ENCODE measurements at places on chromosomes 5 and 9.

GRCh38 chr5:67530609-67531255 is 334.1 kb upstream of the CD180 start:
- no peak for DNase-seq

GRCh38 chr5:41067714-41068568 is 3.2 kb downstream of the MROH2B start:
- DNase-seq = no peak

GRCh38 chr5:158725297-158725851 is 374.3 kb downstream of the EBF1 start:
- DNase-seq = no peak

DNA sequence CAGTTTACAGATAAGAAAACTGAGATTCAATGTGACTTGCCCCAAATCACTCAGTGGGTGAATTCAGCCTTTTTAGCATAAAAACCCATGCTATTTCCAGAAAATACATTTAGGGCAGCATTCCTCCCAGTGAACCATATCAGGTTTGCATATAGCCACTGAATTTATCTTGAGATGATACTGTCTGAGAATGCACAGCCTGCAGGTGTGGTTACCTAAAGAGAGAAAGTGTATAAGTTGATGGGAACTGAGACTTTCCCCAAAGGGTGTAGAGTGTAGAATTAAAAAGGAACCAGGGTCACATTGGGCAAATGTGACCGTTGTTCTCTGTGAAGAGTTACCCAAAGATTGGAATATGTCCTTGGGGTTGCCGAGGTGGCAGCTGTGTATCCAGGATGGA is 100.0 kb upstream of the PIK3R1 start:
- no peak for DNase-seq

DNA sequence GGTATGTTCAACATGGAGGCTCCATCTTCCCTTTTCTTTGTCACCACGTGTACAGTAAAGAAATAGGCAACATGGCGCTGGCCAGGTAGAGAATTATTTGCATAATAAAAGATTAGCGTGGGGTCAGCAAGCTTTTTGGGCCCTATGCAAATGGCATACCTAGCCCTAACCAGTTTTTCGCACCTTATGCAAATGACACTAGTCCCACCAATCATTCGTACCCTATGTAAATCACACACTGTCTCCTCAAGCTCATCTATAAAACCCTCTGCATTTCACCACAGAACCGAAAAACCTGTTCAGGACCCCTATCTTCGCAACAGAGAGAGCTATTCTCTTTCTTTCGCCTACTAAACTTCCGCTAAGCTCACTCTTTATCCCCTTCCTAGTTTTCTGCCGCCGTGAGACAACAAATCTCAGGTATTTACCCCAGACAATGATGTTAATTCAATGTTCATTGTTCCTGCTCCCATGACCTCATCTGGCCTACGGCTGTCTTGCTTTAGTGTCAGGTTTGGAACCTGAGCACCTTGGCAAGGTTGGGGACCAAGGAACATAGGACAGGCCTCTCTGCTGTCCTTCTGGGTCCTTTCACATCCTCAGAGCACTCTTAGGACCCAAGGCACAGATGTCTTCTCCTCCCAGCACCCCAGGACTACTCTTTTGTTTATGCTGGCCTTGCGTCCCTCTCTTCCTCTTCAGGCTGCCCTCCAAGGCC is 180.7 kb upstream of the RAI14 start:
- DNase-seq = no peak
